Stimulated activated CD8-positive, alpha-beta memory T cell treated with anti-CD3 and anti-CD28 coated beads, Interleukin-15, amount 100 ng/mL, for 1 hour (primary cell): ENCODE measurements at places on chromosomes 16 and 17.

GRCh38 chr16:75746359-75746758 is 20.1 kb upstream of the CPHXL start:
- DNase-seq, result no peak

GRCh38 chr17:31061678-31062077 is 33.1 kb upstream of the NF1 start:
- no peak for DNase-seq

DNA sequence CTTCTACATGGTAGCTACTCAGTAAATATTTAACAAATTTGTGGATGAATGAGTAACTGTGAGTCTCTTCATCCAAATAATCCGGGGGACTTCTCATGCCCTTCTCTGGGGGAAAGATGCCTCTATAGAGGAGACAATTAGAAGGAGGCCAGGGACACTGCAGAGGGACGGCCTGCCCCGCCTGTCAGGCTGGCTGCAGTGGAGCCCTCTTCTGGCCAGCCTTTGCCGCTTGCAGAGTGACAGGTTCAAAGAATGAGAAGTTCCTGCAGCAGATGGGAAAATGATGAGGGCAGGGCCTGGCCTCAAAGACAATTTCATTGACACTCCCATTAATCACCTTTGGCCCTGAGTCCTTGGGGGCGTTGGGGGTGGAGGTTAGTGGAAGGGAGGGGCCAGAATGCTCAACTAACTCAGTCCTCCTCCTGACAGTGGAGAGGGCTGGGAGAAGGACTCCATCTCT is 339.0 kb downstream of the MAF start:
- DNase-seq, result no peak

DNA sequence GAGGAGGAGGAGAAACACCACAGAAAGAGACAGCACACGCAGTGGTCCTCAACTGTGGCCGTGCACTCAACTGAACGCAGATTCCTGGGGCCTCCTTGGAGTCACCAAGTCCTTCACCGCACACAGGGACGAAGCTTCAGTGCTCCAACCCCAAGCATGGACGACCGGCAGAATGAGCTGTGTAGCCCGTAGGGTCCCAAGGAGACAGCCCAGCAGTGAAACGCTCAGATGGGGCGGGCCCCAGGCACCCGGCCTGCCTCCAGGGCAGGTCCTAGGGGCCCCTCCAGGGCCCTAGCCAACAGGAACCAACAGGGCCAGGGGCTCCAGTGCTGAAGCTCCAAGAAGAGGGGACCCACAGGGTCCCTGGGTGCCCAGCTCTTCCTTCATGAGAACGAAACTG is 13.2 kb downstream of the RAB40B start:
- no peak for DNase-seq

DNA sequence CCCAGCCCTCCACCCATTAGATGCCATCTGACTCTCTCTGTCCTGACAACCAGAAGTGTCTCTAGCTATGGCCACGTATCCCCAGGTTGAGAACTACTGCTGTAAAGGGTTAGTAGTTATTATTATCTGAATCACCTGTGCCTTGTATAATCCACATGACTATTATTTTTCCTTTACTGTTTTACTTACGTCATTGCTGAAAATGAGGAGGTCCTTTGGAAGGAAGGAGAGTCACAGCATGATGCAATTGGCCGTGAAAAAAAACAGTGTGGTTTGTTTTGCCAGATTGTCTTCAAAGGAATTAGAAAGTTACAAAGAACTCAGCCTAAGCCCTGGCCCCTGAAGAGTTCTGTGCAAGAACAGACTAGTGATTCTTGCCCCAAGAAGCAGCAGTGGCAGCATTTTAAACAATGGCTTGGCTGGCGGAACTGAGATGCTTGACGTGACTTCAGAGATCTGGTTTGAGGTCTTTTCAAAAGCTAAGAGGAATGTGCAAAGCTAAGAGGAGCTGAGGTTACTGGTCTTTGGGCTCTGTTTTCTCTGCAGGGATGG is 413.3 kb upstream of the EEF2KMT start:
- DNase-seq, result no peak

GRCh38 chr16:29816694-29817441 is 916 bp downstream of the PAGR1 start:
- no peak for DNase-seq
